ENCODE measurements at places on chromosomes 1 and 21.

- no peak for DNase-seq
These were observed 6.2 kb upstream of the CA6 start for GRCh38 chr1:8939362-8939995.

DNA sequence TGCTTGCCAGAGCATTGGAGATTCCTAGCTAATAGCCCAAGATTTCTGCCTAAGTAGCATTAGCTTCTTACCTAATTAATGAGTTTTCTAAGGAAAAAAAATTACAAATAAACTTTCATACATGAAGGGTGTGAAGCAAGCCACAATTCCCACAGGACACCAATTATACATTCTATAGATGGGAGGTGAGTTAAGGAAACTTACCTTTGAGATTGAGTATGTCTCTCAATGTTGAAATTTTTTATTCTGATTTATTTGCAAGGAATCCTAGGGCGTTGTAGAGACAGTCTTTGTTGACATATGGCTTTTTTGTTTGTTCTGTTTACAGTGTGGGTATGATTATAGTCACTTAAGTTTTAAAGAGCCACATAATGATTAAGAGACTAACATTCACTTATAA lies 313.0 kb downstream of the RYR2 start:
- DNase-seq = no peak

- no peak for DNase-seq
These were observed 20.5 kb downstream of the RNF220 start for GRCh38 chr1:44425341-44426082.

DNA sequence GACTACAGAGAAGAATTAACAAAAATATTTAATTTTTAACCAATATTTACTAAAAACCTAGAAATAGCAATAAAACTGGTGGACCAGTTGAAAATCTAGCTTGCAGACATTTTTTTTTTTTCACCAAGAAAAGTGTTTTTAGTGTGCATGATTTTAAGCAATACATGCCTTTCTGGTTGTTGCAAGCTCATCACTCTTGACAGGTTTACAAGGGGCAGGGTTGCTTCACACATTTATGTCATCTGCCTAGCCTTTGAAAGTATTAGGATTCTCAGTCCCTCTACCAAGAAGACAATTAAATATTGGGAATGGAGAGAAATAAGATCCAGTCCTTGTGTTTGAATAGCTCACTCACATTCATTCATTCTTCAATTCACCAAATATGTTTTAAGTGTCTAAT lies 53.8 kb upstream of the LYPLAL1 start:
- DNase-seq = no peak

- DNase-seq = peak; percentile 93
These were observed 1047.6 kb upstream of the ADGRL4 start for GRCh38 chr1:80054129-80054528.

GRCh38 chr21:28781602-28782276 lies 210.9 kb downstream of the LTN1 start:
- DNase-seq = no peak

DNA sequence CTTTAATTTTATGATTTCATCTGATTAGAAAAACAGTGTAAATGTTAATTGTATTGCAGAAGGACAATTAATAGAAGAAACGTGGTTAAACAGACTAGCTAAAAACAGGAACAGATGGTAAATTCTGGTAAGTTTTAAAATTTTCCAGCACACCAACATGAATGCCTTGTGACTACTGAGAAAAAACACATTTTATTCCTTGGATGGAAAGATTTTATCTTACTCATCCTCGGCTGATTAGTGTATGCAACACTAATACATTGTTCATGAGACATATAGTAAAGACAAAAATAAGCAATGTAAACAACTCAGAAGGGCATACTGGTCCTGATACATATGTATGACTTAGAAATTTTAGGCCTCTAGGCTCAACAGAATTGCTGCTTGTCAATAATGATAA lies 4.9 kb upstream of the AK5 start:
- DNase-seq = no peak

Data from NCI-H2081 treated with DMSO at 0.1 percent for 48 hours (cell line).